ENCODE measurements at places on chromosomes 2 and 18.

DNA sequence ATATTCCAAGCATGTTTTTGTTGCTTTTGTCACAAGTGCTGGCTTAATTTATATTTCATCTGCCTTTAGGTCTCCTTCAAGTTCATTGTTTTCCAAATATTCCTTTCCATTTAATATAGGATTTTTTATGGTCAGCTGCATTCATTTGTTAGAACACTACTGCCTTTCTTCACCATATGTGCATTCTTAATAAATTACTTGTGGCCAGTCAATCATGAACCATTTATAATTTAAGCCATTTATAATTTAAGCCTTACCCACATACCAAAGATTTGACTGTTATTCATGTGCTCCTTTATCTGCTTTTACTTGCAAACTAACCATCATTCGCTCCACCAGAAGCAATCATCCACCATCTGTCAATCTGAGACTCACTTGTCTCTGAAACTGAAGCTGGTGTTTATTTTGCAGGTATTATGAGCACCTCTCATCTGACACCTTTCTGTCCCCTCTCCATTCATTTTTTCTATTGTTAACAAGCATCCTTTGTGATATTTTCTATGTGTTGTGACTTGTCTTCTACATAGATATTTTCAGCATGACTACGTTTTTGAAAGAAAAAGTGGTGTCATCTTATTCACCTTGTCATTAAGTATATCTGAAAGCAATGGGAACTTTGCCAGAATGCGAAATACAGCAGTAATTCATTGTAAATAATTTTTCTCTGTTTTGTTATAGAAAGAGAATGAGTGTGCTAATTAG is 786.8 kb downstream of the KCNJ3 start:
- no peak for DNase-seq

DNA sequence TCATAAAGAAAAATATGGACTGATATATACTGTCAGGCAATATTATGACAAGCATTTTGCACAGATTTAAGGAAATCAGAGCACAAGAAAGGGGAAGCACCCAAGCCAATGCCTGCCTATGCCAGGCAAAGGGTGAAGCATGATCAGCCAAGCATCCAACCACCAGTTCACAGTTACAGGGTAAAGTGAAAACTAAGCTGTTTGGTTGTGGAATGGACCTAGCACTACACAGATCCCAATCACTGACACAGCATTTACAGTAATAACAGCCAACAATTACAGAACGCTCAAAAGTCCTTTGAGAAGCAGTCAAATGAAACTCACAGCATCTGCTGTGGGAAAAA is 90.3 kb downstream of the SP3 start:
- DNase-seq, result no peak

GRCh38 chr2:198017068-198017467 is 212.7 kb downstream of the PLCL1 start:
- DNase-seq, result no peak

DNA sequence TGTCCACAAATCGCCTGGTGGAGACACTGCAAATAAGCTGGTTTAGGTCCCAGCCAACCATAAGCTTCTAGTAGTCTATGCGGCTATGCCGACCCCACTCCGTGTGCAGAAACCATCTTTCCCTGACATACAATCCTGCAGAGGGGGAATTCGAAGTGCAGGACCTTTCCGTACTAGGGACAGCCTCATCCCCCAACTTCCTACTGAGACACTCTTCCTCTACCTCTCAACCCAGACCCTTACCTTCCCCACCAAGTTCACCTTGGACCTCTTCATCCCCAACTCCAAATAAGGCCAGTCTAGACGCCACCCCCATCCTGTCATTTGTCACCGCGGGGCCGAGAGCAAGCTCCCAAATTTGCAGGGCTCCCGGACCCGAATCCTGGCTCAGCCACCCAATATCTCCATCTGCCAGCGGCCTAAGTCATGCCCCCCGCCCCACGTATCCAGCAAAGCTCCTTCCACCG is 496 bp downstream of the SUCLG1 start:
- DNase-seq, result peak; percentile 7

- peak; percentile 61 for DNase-seq
Measured at GRCh38 chr2:179410552-179411356, 146.1 kb upstream of the SESTD1 start.

GRCh38 chr2:7785700-7786099 is 868.5 kb downstream of the RNF144A start:
- no peak for DNase-seq

DNA sequence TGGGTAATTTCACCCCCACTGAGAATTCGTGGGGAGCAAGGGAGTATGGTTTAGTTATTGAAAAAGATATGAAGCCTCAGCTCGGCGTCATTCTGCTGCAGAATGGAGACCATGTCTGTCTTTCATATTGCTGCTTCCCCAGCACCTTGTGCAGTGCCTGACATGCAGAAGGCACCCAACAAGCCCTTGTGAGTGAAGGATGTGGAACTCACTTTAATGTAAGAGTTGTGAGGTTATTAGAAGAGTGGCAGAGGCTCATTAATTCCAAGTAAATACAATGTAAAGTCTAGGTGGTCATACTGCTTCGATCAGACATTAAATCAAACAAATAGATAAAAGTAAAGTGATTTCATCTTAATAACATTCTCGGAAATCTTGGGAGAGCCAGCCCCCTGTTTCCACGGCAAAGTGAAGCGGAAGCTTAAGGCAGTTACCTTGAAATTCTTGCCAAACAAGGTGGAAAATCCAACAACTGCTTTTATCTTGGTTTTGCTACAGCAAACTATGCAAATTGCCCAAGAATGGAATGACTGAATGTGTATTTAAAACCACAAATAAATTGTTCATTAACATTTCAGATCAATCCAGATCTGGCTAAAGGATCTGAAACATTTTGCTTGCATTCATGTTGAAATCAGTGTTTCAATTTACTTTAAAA is 9.6 kb downstream of the CFAP221 start:
- DNase-seq, result no peak

GRCh38 chr18:33470216-33470615 is 29.7 kb upstream of the CCDC178 start:
- DNase-seq, result no peak

- no peak for DNase-seq
Measured at GRCh38 chr2:102788885-102789260, 27.0 kb downstream of the TMEM182 start.

DNA sequence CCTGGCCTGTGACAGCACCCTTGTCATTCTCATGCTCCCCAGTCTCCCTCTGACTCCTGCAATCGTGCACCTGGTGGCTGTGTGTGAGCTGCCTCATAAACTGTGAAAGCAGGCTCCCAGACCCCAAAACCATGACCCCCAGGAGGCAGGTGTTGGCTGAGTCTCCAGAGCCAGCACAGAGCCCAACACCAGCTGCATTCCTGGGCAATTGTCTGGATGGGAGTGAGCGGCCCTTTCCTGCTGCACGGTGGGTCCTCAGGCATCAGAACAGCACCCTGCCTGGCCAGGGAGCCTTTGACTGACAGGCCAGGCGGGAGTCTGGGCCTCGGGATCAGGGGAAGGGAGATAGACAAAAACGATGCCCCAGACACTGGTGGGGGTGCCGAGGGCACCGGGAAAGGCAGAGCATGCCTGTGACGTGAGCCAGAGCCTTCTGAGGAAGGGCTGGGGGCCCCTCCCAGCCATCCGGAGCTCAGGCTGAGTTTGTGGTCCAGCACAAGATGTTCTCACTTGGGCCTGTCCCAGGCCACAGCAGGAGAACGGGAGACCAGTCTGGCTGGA is 135.1 kb upstream of the GPC1 start:
- no peak for DNase-seq

DNA sequence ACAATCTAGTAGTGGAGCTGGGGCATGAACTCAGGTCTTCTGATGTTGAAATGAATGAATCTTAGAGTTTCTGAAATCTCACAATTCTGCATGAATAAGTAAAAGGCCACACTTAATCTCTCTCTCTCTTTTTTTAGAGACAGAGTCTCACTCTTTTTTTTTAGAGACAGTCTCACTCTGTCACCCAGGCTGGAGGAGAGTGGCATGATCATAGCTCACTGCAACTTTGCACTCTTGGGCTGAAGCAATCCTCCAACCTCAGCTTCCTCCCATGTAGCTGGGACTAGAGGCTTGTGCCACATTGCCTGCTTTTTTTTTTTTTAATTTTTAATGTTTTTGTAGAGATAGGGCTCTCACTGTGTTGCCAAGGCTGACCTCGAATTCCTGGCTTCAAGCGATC is 68.9 kb upstream of the THOC1 start:
- DNase-seq, result no peak

GRCh38 chr2:30231212-30231995 is at the start of gene LBH:
Gene LBH (plus strand): TSS chr2:30231534. CDS start chr2:30231739, 205 bp downstream.
- peak; percentile 79 for DNase-seq

GRCh38 chr18:31146809-31147208 is 15.8 kb downstream of the DSC1 start:
- DNase-seq, result no peak

DNA sequence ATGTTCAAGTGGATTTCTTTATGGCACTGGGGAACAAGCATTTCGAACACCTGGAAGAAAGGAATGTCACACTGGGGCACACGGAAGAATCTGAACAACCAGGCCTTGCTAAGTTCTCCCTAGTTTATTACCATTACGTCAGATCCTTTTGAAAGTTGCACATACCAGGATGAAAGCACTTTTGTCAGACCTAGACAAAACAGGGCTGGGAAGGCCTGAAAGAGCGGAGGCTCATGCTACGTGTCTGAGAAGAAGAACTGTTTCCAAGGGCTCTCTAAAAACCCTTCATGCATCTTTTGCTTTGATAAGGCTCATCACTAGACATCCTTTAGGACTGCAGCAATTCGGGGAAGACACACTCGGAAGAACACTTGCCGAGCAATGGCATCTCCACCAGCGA is 15.4 kb upstream of the SLC25A52 start:
- DNase-seq, result no peak

- peak; percentile 72 for DNase-seq
Measured at GRCh38 chr18:55458456-55459203, 129.4 kb downstream of the TCF4 start.

- DNase-seq, result no peak
Measured at GRCh38 chr2:86426271-86426670, 14.9 kb upstream of the KDM3A start.

DNA sequence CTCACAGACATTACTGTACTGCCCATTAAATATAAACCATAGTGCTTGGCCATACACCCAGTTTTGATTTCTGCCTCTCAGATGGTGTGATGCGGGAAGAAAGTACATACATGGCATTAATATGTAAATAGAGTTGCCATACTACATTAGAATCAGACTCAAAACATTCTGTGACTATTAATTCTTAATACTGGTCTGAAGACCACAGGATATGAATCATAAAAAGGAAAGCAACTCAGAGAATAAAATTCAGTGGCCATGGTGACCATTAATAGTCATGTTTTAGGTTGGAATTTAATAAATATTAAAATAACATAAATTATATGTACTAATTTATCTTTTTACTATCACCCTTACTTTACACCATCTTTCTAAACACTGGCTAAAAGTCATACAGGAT is 33.0 kb upstream of the WDR75 start:
- no peak for DNase-seq

DNA sequence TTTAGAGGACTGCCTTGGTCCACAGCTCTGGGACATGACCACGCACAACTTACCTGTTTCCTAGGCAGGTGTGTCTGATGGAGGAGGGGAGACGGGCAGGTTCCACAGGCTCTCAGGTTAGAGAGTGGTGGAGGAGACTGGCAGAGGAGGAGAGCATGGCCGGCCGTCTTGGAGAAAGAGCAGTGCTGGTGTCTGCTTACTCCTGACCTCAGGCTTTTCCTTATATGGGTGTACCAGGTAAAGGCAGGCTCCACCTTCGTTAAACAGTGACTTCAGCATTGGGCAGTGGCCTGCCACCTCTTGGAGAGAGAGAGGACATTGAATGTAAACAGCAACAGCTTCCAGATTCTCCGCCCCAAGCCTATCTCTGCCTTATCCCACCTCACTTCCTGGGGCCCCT is at the start of gene CAPN13:
TSS of gene CAPN13 (minus strand) at position 198 of the 400 bp plus-strand sequence. CDS start 20,121 bp downstream, outside the sequence.
- no peak for DNase-seq

GRCh38 chr2:239377591-239377990 is 23.2 kb downstream of the HDAC4 start:
- DNase-seq, result no peak

- no peak for DNase-seq
Measured at GRCh38 chr18:55356815-55357214, 231.2 kb downstream of the TCF4 start.

- peak; percentile 13 for DNase-seq
Measured at GRCh38 chr2:141103216-141103615, 1027.6 kb downstream of the LRP1B start.

DNA sequence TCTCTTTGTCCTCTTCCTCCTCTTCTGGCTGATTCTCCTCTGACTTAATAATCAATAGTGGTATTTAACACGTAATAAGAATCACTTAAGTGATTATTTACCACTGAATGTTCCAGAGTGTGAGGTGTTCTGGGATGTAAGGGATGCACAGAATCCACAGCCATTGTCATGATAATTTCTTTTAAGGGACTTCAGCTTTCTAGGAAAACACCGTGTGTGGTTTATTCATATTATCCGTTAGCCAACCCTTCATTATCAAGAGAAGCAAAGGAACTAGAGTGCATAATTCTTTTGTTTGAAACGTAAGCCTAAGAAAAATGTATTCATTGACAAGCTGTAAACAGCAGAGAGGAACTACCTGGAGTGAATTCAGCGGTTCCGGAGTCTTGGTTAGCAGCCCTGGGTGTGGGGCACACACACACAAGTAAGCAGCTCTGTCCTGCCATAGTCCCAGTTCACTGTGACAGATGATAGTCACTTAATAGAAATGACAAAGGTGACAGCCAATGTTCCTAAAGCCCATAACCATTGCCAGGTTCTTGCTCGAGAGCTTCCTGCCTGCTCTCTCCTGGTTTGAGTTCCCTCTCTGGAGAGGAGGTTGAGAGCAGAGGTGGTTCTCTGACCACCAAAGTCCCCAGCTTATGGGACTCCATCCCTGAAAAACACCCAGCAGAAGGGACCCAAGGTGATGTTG is 101.9 kb downstream of the ACOXL start:
- DNase-seq, result no peak

DNA sequence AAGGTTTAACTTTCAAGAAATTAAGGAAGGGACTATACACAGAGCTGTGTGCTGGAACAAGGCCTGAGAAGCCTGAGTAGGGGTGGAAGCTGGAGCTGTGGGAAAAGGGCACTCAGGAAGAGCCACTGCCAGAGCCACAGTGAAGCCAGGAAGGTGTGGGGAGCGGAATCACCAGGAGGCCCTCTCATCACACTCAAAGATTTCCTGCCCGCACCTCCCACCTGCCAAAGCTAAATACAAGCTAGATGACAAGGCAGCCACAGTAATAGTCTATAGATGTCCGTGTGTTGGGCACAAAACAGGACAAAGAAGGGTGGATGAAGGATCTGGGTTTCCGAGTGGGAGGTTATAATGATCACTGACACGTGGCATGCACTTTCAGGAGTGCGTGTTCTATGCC is 126.0 kb downstream of the ZNF532 start:
- no peak for DNase-seq

- peak; percentile 0 for DNase-seq
Measured at GRCh38 chr2:67544286-67544685, 147.2 kb downstream of the ETAA1 start.

DNA sequence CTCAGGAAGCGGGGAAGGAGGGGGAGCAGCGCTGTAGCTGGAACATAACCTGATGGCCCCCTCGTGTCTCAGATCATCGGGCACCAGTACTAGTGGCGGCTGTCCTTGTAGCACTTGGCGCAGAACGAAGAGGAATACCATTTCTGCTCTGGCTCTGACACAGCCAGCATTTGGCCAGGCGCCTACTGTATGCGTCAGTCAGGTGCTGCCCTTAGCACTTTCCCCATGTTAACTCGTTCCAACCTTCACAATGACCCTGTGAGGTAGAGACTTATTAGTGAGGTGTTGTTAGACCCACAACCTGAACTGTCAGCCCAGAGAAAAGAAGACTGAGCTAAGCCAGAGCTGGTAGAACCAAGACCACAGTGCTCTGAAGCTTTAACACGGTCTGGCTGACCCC is 47.7 kb upstream of the EML6 start:
- DNase-seq, result no peak
